ENCODE measurements at places on chromosomes 11 and 22.

- DNase-seq, result no peak
These were observed 208.8 kb downstream of the DCDC1 start for GRCh38 chr11:31160504-31161422.

GRCh38 chr11:6850526-6850925, 5.0 kb downstream of the OR10A5 start:
- DNase-seq, result no peak

DNA sequence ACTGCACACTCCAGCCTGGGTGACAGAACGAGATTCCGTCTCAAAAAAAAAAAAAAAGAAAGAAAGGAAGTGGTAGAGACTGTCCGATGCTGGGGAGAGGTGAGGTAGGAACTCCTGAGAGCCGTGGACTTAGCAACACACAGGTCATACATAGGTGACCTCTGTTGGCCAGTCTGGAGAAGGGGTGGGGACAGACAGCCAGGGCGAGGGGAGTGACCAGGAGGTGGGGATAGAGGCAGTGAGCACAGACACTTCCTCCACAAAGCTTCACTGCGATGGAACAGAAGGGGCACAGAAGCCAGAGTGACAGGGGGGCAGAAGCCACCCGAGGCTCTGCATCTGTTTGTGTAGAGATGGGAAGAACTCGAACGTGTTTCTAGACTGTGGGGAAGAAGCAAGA, 47.1 kb downstream of the MYH9 start:
- no peak for DNase-seq

- no peak for DNase-seq
These were observed 253.1 kb downstream of the TTC28 start for GRCh38 chr22:28426346-28427132.

DNA sequence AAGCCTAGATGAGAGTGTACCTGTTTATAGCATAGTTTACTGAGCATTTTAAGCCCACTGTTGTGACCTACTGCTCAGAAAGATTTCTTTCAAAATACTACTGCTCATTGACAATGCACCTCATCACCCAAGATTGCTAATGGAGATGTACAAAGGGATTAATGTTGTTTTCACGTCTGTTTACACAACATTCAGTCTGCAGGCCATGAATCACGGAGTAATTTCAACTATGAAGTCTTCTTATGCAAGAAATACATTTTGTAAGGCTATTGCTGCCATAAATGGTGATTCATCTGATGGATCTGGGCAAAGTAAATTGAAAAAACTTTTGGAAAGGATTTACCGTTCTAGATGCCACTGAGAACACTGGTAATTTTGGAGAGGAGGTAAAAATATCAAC, 112.9 kb downstream of the KIF18A start:
- no peak for DNase-seq

GRCh38 chr11:9251311-9251710, 13.8 kb downstream of the DENND5A start:
- no peak for DNase-seq

DNA sequence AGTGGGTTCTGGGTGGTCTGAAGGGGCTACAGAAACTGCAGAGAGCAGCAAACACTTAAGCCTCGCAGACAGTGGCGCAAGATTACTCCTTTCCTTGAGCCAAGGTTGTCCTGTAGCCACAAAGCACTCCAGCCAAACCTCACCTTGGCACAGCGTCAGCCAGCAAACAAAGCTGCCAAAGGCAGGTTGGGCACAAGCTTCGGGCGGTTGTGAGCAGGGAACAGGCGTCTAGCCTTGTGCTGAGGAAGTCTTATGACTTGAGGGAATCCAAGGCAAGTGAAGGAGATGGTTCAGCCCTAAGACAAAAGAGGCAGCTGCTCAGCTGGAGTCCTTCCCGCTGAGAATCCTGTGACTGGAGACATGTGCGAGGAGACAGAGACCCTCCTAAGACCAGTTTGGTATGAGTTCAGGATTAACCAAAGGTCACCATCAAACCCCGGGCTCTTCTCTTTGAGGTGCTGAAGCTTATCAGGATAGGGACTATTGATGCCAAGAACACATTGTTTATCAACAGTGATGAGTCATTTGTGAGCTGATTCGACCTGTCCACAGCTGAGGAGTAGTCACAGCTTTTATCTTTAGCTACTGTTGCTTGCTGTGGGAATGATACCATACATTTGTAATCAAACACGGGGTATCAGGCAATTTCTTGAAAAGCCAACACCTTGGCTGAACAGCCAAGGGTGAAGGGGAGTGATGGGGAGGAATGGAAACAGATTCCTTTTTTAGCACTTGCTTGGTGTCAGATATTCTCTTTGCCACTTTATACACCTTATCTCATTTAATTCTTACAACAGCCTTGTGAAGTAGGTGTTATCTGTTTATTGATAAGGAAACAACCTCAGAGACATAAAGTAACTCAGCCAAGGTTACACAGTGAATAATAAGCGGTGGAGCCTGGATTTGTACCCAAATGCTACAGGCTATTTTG, 4.6 kb downstream of the ADM start:
- DNase-seq, result no peak

- no peak for DNase-seq
These were observed 405.0 kb downstream of the BRD1 start for GRCh38 chr22:49422701-49423100.

- no peak for DNase-seq
These were observed 36.3 kb downstream of the HORMAD2 start for GRCh38 chr22:30116362-30117117.

- no peak for DNase-seq
These were observed 134.9 kb downstream of the RBFOX2 start for GRCh38 chr22:35893698-35894097.

DNA sequence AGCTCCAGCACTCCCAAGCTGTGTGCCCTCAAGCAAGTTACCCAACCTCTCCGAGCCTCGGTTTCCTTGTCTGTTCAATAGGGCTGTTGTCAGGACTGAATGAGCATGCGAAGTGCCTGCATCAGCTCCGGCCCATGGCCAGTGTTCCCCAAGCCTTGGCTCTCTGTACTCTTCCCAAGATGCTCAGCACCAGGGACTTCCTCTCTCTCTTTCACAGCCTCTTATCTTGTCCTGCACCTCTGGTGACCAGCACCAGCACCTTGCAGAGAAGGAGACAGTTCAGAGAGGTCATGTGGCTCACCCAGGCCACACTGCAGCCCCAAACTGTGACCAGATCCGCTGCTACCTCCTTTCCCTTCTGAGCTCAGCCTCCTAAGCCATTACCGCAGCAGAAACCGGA, 120.3 kb upstream of the ANO1 start:
- no peak for DNase-seq

DNA sequence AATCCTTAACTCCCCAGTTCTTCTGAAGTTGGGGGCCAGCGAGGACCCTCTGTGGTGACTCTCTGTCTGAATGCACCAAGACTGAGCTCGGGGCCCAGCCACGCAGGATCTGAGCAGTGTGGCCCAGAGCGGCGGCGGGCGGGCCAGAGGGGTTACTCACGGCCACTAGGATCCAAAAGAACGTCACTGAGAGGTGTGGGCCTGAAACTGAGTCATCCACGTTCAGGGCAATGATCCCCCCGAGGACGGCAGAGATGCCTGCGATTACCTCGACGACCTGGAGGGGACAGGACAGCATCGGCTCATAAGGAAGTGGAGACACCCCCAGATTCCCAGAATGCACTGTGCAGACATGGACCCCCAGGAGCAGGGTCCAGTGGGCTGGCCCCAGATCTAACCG, 11.2 kb downstream of the MLC1 start:
- DNase-seq, result no peak

- no peak for DNase-seq
These were observed 45.1 kb upstream of the LMO2 start for GRCh38 chr11:33936725-33937604.

DNA sequence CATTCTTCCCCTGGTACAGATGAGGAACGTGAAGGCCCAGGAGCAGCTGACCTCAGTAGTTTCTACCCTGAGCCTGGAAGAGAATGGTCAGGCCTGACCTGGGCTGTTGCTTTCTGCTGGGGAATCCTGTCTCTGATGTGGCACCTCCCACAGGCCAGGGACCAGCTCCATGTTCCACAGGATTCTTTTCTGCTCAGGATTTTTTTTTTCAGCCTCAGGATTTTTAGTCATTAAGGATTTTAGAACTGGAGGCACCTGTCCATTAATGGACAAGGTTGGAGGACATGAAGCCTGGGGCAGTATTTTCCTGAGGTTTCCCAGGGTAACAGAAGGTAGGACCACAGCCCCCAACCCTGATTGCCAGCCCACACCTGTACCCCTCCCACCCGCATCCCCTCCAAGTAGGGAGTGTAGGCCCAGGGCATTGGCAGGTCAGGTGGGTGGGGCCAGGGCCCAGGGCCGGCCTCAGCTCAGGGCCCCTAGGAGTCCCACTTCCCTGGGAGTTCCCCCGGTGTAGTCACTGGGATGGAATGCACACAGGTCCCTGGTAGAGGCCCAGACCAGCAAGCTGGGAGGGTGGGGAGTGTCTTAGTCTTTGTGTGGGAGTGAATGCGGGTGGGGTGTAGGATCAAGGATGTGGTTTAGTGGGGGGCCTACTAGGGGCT, 16.1 kb downstream of the BIK start:
- DNase-seq, result no peak

DNA sequence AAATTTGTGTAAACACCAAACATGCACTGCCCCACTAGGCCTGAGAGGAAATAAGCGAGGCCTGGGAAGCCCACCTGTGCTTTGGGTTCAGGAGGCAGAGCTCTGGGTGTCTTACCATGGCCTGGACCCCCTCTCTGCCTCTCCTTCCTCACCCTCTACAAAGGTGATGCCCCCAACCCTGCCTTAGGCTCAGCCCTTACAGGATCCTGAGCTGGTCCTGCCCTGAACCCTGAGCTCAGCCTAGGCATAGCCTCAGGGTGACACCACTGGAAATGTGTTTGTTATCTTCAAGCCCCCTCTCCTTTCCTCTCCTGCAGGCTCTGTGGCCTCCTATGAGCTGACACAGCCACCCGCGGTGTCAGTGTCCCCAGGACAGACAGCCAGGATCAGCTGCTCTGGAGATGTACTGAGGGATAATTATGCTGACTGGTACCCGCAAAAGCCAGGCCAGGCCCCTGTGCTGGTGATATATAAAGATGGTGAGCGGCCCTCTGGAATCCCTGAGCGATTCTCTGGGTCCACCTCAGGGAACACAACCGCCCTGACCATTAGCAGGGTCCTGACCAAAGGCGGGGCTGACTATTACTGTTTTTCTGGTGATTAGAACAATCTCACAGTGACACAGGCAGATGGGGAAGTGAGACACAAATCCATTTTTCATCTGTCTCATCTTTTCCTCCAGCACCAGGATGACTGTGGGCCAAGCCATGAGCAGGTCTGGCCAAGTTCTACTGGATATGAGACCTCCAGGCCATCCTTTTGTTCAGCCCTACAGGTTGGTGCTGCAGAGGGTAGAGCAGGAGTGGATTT, 117.8 kb downstream of the GGTLC2 start:
- no peak for DNase-seq

DNA sequence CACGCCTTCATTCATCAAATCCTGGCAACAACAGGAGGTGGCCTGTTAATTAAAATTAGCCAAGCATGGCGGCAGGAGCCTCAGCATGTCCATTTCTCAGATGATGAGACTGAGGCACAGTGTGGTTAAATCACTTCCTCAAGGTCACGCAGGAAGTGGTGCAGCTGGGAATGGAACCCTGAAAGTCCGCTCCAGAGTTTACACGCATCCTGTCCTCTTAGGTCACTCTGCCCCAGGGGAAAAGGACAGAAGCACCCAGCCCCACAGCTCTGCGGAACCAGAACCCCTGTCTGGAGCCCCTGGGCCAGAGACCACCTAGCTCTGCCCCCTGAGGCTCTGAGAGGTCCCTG, 19.6 kb downstream of the RPL3 start:
- no peak for DNase-seq

- DNase-seq, result no peak
These were observed 276.2 kb downstream of the C11orf87 start for GRCh38 chr11:109698237-109698636.

Data from frontal cortex (tissue), 4 donors.